ENCODE measurements at places on chromosomes 13 and 19. TPM values are rescaled to one million over a fixed set of nuclear protein-coding genes. Genes with fewer than 3 reads are reported as not detected.

LINGO3 gene
- total RNA-seq: 0.26 TPM

DNA sequence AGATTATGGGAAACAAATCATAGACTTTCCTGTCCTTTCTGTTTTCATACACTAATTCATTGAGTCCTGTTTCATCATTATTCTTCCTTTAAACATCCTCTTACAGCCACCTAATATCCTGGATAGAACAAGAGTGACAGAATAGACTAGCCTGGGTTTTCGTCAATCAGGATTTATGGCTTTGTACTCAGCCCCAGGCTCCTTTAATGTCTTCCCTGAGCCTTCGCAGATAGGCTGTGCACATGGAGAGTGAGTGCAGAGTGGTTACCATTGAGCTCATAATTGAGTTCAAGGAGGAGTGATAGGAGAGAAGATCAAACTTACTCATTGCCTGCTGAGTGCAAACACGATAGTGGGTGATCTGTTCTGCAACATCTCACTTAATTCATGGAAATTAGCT lies 304.9 kb downstream of the TDRD3 start:
- no peak overlapping the region for H3K4me3 ChIP-seq
- DNase-seq: no peak
- H3K36me3 ChIP-seq: no peaks in the 10 kb centered on the region
- H3K4me1 ChIP-seq: no peaks in the 10 kb centered on the region
- H3K27me3 ChIP-seq: no peaks in the 10 kb centered on the region
- H3K27ac ChIP-seq: no peak overlapping the region

MAST1 gene
- total RNA-seq: 2.4 TPM

KPTN gene
- total RNA-seq: 10.1 TPM

- no peaks in the 10 kb centered on the region for H3K27me3 ChIP-seq
- no peak overlapping the region for H3K27ac ChIP-seq
- no peaks in the 10 kb centered on the region for H3K4me1 ChIP-seq
- no peak overlapping the region for H3K4me3 ChIP-seq
- DNase-seq: no peak
These were observed 747.2 kb downstream of the DIAPH3 start for GRCh38 chr13:59416561-59416960.

SPACA4 gene
- not detected for total RNA-seq

DNA sequence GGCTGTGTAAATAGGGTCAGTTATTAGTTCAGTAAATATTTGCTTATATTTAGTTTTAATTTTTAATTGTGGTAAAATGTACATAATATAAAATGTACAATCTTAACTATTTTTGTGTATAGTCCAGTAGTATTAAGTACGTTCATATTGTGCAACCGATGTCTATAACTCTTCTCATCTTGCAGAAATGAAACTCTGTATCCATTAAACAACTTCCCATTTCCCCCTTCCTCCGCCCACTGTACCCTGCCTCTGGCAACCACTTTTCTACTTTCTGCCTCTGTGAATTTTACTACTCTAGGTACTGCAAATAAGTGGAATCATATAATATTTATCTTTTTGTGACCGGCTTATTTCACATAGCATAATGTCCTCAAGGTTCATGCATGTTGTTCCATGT lies 24.4 kb downstream of the UBAC2 start:
- H3K27me3 ChIP-seq: no peaks in the 10 kb centered on the region
- no peak overlapping the region for H3K27ac ChIP-seq
- no peak for DNase-seq

DACH1 gene
- total RNA-seq: not detected

DNA sequence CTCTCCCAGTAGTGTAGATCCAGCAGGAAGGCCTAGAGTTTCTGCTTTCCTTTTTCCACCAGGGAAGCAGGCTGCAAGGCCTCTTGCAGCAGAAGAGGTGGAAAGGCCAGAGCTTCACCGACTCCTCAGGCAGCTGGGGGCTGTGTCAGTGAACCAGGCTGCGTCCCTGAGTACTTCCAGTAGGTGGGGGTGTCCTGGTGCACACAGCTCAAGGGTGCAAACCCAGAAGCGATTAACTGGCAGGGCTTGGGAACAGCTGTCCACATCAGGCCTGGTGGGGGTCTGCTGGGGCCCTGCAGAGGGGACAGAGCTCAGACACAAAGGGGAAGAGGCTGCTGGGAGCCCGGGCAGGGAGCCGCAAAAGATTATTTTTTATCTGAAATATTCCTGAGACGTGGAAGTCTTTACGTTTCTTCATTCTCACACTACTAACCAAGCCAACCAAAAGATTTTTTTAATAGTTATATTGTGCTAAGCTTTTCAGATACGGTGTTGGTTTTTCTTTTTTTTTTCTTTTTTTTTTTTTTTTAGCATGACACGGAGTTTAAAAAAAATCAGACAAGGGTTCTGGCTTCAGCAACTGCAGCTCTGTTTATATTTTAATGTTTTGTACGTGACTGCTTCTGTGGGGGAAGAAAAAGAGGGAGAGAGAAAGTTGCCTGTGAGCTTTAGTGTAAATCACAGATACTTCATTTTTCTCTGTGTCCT lies 11.0 kb downstream of the TSHZ3 start:
- H3K4me1 ChIP-seq: peaks cover 20% of the 10 kb centered on the region
- H3K27ac ChIP-seq: no peak overlapping the region
- peaks cover 51% of the 10 kb centered on the region for H3K27me3 ChIP-seq
- DNase-seq: peak; percentile 66
- H3K4me3 ChIP-seq: no peak overlapping the region
- no peaks in the 10 kb centered on the region for H3K36me3 ChIP-seq

DNA sequence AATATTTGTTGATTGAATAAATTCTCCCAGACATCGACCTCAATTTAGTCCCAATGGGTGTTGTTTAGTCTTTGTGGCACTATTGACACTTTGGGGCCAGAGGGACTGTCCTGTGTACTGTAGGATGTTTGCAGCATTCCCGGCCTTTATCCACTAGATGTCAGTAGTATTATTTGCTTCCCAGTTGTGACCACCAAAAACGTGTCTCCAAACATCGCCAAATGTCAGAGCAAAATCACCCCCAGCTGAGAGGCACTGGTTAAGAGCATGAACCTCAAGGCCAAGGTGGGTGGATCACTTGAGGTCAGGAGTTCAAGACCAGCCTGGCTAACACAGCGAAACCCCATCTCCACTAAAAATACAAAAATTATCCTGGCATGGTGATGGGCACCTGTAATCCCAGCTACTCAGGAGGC lies 15.4 kb downstream of the NLRP12 start:
- H3K27ac ChIP-seq: no peak overlapping the region
- no peaks in the 10 kb centered on the region for H3K4me1 ChIP-seq
- no peaks in the 10 kb centered on the region for H3K27me3 ChIP-seq
- DNase-seq: no peak
- H3K4me3 ChIP-seq: no peak overlapping the region

CNN1 gene
- total RNA-seq: not detected

- no peaks in the 10 kb centered on the region for H3K4me1 ChIP-seq
- H3K27me3 ChIP-seq: no peaks in the 10 kb centered on the region
- H3K27ac ChIP-seq: no peak overlapping the region
- DNase-seq: no peak
- peaks cover 74% of the 10 kb centered on the region for H3K36me3 ChIP-seq
These were observed 40.4 kb upstream of the ZNF254 start for GRCh38 chr19:24046550-24046949.

DNA sequence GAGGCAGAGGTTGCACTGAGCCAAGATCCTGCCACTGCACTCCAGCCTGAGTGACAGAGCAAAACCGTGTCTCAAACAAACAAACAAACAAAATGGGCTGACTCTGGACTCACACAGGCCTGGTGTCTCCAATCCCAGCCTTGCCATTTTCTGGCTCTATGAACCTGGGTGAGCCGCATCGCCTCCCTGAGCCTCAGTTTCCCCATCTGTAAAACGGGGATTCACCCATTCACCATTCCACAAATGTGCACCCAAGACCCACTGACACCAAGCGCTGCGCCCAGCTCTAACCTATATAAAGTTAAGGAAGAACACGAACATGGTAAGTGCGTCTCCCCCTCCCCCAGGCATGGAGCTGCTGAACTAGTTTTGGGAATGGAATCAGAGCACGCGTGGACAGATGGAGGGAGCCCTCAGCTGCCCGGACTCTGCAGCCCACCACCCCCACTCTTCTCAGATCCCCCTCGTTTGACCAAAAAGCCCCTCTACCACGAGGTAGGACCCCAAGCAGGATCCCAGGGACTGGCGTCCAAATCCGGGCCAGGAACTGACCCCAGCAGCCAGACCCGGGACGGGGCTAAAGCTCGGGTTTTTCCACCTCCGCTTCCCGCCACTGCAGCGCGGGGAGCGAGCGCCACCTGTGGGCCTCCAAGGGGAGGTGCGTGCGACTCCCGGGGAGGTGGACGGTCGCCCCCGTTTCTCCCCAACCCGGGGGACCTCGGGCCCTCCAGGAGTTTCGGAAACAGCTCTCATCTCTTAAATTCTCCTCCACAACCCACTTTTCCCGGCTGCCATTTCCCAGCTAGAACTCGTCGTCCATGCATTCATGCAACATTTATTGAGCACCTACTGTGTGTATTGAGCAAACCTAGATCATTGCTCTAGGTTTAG lies 33.0 kb upstream of the ADGRE5 start:
- H3K4me3 ChIP-seq: peak overlapping the region; percentile 74
- H3K27ac ChIP-seq: peak overlapping the region; percentile 72
- DNase-seq: peak; percentile 91
- H3K36me3 ChIP-seq: no peaks in the 10 kb centered on the region
- H3K27me3 ChIP-seq: no peaks in the 10 kb centered on the region
